GM20000 (cell line): ENCODE measurements at places on chromosomes 2 and 18.

GRCh38 chr18:48215876-48216638, 193.1 kb downstream of the ZBTB7C start:
- DNase-seq: no peak

GRCh38 chr18:51076503-51076902, 46.5 kb downstream of the SMAD4 start:
- no peak for DNase-seq

GRCh38 chr2:220044383-220044782, 417.0 kb downstream of the SLC4A3 start:
- no peak for DNase-seq

DNA sequence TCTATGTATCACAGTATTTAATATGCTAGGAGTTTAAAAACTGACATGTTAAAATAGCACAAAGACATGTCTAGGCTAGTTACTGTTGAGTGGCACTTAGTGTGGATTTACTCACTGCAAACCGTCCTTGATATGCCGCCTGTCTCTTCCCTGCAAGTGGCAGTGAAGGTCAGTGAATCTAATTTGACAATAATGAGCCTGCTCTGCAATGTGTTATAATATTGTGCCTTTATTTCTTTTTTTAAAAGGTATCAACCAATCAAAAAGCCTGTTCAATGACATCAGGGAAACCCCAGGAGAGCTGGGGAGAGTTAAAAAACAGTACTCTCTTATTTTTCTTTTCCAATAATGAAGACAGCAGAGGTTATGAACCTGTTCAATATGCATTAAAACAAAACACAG, 384.1 kb downstream of the ERBB4 start:
- DNase-seq: no peak

DNA sequence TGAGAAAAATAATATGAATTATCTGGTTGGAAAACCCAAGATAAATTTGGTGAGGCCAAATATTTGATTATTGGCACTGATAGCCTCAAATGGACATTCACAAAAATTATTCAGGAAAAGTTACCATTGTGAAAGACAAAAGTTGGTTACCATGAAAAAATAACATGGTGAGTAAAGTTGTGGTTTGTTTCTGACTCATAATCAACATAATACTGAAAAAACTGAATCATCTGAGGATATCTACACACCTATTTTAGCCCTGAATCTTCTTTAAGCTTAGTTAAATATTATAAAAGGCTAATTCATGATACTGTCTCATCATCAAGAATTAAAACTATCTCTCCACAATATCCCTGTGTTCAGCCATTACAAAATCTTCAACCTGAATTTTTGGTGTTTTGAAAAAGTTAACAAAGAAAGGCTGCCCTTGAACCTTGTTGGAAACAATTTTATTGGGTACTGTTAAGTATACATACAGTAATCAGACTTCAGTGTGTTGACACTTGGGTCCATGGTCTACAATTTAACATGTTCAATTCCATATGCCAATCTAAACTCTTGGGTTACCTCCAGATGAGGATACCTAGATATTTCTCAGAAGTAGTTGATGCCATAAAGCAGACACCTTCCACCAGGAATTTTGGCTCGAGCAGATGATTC, 607.5 kb upstream of the SLC39A10 start:
- no peak for DNase-seq

DNA sequence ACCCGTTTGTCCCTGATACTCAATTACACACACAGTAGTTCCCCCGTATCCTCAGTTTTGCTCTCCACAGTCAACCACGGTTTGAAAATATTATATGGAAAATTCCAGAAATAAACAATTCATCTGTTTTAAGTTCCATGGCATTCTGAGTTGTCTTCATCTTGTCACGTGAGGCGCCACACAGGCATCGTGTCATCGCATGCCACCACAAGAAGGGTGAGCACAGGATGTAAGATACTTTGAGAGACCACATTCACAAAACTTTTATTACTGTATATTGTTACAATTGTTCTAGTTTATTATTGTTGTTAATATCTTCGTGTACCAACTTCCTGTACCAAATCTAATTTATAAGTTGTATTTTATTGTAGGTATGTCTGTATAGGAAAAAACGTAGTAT, 17.7 kb downstream of the ADNP2 start:
- no peak for DNase-seq

- DNase-seq: no peak
Observed at GRCh38 chr2:119879502-119879901, 119.8 kb downstream of the PTPN4 start.

DNA sequence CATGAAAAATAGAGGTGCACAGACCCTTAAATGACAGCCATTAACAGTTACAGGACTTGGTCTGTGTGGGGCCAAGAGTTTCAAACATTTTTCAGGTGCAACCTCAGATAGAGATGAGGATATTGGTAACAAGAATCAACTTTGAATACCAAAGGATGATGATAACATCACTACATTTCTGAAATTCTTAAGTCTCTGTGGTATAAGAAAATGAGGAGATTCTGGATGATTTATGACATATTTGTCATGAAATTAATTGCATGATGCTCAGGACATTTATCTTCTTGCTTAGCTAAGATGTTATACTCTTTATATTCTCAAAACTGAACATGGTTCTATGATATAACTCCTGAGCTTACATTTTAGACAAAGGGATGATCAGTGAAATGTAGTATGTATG, 471.8 kb upstream of the CWC22 start:
- no peak for DNase-seq

- no peak for DNase-seq
Observed at GRCh38 chr2:76478266-76479035, 767.7 kb upstream of the GCFC2 start.

- peak; percentile 76 for DNase-seq
Observed at GRCh38 chr18:46756559-46757201, at the start of gene ST8SIA5. TSS of gene ST8SIA5 (minus strand) at chr18:46757053. CDS start at chr18:46756508, 545 bp downstream.

DNA sequence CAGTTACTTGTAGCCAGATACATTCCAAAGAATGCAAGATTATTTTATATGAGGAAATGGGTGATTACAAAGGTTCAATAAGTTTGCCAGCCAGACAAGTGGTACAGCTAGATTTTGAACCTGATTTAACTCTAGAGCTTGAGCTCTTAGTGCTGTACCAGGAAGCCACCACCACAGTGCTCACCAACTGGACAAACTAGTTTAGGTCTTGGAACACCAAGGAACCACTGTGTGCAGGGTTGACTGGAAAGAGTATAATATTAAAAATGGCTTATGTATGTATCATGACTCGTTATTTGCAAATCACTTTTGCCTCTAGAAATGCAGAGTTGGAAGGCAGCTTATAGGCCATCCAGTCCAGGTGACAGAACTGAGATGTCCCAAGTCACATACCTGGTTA, 177.2 kb downstream of the TXNL1 start:
- DNase-seq: no peak

- no peak for DNase-seq
Observed at GRCh38 chr2:183487326-183487725, 363.1 kb downstream of the NUP35 start.

- DNase-seq: no peak
Observed at GRCh38 chr2:180128861-180129260, 121.8 kb upstream of the CWC22 start.

DNA sequence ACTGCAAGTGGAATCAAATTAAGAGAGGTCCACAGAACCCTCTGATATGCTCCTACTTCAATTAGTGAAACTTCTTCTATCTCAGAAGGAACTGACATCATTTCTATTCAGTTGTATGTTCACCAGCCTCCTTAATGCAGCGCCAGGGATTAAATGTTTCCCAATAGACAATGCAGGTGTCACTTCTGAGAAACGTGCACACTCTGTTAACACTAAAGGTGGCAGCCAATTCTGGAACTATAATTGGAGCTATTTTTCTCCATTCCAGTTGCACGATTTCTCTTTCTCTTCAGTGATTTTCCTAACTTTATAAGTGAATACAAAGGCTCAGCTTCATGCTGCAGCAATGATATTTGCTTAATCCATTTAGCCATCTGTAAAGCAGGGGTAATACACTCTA, 821.9 kb downstream of the TDRD15 start:
- DNase-seq: no peak

DNA sequence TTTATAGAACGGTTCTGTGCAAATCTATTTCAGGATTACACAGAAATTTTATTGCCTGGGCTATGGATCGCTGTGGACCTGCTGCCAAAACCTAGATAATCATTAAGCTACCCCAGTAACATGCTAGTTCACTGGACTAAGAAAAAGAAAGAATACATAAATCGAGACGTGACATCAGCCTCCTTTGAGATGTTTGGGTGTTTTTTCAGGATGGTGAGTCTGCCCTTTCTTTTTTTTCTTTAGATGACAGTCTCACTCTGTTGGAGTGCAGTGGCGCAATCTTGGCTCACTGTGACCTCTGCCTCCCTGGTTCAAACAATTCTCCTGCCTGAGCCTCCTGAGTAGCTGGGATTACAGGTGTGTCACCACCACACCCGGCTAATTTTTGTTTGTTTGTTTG, 52.0 kb downstream of the FHOD3 start:
- no peak for DNase-seq

DNA sequence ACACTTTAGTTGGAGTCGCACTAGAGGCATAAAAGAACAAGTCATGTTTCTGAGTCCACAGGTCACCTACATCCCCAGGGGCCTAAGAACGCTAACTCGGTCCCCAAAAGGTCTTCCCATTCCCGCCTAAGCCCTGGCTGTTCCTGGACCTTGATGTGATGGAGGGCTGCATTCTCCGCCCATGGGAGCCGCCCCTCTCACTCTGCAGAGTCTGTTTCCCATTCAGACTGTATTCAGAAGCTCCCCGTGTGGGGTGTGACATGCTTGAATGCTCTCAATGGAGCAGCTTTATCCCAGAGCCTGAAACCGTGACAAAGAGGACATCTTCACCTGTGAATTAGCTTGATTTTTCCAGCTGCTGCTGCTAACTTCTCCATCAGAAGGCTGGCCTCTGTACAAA, 319.0 kb upstream of the KLHL29 start:
- no peak for DNase-seq

GRCh38 chr2:73946666-73947065, 20.0 kb downstream of the DGUOK start:
- DNase-seq: no peak

GRCh38 chr18:26863921-26864497, 1.5 kb downstream of the AQP4 start:
- DNase-seq: no peak

GRCh38 chr2:20728114-20728758, 61.3 kb downstream of the GDF7 start:
- no peak for DNase-seq

DNA sequence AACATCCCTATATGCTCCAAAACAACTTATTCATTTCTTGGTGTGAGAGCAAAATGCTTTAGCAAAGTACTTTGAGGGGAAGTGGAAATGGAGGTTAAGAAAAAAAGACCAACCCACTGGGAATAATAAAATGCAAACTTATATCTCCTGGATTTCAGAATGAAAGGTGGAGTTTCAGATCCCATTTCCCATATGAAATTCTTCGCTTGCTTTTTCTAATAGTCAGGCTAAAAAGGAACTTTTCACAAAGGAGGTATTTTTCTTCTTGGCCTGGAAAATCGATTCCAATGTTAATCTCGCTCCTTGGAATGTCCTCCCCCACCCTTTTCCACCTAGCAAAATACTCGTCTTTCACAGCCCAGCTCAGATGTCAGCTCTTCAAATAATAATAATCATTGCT, 360.9 kb downstream of the LPIN1 start:
- no peak for DNase-seq

- peak; percentile 45 for DNase-seq
Observed at GRCh38 chr2:237665713-237666143, 38.3 kb downstream of the LRRFIP1 start.

GRCh38 chr2:138670734-138671133, 109.5 kb downstream of the NXPH2 start:
- DNase-seq: no peak

- DNase-seq: peak; percentile 36
Observed at GRCh38 chr18:50429207-50429948, 54.5 kb downstream of the SKA1 start.

- DNase-seq: no peak
Observed at GRCh38 chr2:142866426-142866825, 11.0 kb upstream of the KYNU start.

DNA sequence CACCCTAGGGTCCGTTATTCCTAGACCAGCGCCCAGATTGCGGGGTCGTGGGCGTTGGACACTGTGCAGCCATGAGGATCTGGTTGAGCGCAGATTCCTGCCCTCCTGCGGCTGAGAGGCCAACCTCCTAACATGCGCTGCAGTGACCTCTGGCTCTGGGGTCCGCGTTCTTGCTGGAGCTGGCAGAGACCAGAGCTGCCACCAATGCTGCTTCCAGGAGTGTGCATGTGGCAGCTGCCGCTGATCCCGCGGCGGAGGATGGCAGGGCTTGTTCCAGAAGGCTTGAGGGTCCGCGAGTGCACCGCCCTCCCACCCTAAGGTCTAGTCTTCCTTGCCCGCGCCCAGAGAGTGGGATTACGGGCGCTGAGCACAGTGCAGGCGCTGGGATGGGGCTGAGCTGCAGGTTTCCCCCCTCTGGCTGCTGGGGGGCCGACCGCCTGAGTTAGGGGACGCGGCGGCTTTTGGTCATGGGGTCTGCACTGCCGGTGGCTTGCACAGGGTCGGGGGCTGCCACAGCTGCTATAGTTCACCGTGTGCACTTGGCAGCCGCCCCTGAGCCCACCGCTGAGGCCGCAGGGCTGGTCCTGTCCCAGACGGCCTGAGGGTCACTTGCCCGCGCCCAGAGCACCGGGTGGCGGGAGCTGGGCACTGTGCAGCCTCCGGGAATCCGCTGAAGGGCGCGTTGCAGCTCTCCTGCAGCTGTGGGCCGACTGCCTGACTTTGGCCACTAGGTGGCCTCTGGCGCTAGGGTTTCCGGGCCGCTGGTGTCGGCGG, 145.9 kb downstream of the CCDC74A start:
- DNase-seq: peak; percentile 72

GRCh38 chr2:174446531-174446930, 40.3 kb downstream of the GPR155 start:
- no peak for DNase-seq

GRCh38 chr18:44651478-44651877, 29.2 kb upstream of the SETBP1 start:
- DNase-seq: no peak

DNA sequence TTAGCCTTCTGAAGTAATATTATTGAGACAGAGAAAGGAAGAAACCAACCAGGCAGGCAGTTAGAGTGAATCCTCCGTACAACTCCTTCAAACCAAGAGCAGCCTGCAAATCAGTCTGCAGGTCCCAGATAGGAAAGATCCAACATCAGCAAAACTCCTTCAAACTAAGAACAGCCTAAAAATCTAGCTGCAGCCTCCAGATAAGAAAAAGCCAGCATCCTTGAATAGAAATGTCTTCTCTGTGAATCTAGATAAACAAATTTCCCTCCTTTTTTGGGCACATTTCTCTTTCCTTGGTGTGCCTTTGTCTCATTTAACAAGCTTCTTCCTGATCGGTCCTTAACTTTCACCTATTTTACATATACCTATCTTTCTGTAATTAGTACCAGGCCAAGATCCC, 1004.6 kb upstream of the TMEFF2 start:
- no peak for DNase-seq

DNA sequence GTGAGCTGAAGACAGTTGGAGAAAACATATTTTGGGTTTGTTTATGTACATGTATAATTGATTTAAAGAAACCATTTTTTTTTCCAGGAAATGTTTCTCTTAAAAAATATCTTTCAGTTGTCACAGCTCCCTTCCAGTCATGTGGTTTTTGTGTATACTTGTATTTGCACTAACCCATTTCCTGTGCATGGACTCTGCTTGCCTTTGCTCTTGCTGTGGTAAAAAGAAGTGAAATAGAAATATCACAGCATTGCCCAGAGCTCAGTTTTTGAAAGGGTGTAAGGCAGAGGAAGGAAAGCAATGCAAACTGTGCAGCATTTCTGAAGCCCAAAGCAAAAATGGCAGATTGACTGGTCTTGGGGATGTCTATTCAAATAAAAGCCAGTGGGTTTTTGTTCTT, 10.4 kb upstream of the DOCK10 start:
- DNase-seq: peak; percentile 33
